ENCODE measurements at places on chromosomes 7 and 10.

- DNase-seq = no peak
Observed at GRCh38 chr7:76077435-76077834, 29.5 kb downstream of the MDH2 start.

DNA sequence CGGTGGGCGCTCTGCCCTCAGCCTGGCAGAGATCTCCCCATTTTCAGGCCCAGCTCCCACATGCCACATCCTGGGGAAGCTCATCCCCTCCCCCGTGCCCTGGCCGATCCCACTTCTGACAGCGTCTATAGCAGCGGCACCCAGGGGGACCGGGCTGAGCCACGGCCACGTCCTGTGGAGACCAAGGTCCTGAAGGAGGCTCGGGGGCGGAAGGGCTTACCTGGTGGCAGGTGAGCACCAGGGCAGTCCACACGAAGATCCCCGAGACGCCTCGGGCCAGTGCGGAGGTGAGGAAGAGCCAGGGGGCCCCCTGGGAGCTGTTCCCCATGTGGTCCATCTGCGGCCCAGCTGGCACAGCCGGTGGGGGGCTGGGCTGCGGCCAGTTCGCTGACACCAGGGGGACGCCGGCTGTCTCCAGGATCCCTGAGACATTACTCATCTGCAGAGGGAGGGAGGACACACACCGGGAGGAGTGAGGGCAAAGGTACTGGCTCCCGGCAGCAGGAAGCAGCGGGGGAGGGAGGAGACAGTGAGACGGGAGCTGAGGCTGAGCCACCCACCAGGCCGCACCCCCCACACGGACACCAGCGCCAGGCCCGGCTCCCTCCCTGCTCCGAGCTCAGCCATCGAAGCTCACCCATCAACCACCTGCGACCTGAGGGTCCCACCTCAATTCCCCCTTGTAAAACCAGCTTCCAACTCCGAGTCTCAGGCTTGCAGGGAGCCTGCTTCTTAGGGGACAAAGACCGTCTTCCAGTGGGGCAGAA lies 776 bp downstream of the TMEM184A start:
- DNase-seq = no peak

DNA sequence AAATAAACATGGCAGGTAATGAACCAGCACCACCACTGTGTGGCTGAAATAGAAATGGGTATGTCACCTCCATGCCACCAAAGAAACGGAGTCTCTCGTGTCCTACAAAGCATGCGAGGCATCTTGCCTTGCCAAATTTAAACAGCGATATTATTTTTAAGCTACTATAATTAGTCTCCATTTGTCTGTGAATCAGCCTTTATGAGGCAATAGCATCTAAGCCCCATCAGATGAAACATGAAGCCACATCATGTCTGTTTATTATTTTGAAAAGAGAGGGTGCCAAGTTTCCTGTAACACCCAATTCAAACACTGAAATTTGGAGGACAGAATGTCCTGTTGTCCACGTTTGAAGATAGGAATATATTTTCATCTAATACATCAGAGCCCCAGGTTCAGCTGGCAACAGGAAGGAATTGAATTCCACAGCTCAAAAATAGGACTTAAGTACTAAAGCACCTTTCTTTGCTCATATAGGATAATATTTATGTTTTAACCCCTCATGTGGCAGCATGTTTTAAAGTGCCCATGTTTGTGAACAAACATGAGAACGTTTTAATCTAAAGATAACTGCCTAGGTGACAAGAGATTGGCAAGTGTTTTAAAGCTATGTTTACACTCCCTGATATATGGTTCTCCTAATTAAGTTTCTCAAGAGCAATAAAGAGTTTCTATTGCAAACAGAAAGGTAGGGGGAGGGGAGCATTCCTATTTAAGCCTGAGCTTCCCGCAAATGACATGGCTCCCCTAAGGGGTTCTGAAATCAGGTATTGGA lies 86.8 kb downstream of the SORBS1 start:
- DNase-seq = no peak

GRCh38 chr7:91151916-91152315 lies 112.3 kb upstream of the FZD1 start:
- no peak for DNase-seq

GRCh38 chr7:41098402-41098801 lies 604.5 kb downstream of the INHBA start:
- no peak for DNase-seq

All from activated naive CD8-positive, alpha-beta T cell treated with anti-CD3 and anti-CD28 coated beads, Interleukin-2, amount 50 U/mL, for 24 hours (primary cell).